ENCODE measurements at places on chromosomes 5 and 9.

GRCh38 chr5:55544341-55544740 is 9.6 kb upstream of the PLPP1 start:
- no peak for DNase-seq

DNA sequence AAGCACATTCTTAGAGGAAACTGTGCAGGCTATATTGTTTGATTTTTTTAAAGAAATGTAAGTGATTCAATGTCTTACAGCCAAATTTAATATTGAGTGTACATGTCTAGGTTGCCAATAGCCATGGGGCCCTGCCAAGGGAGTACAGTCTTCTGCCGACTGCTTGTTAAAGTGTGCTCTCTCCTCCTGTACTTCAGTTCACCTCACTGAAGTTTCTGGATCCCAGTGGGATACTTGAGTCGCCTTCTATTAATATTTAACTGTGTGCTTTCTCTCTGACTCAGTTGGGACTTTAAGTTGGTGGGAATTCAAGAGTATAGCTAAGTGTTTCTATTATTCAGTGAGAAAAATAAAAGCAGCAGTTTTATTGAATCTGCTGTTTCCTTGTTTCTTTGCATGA is 44.5 kb upstream of the C5orf47 start:
- no peak for DNase-seq

DNA sequence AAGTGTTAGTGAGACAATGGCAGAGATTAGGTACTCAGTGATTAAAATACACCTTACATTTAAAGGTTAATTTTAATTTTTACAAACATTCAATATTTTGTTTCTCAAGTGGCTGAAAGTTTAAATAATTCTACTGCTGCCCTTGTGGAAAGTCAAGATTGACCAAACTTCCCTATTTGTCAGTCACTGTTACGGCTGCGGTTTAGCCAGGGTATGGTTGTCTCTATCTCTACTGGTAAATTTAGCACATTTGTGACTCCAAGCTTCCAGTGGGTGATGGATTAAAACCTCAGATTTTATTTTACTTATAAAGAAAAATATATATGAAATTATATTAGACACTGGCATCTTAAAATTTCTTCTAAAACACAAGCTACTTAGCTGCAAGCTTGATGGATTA is 368.4 kb downstream of the CDH18 start:
- no peak for DNase-seq

- DNase-seq: no peak
Measured at GRCh38 chr9:6927838-6928237, 170.1 kb downstream of the KDM4C start.

DNA sequence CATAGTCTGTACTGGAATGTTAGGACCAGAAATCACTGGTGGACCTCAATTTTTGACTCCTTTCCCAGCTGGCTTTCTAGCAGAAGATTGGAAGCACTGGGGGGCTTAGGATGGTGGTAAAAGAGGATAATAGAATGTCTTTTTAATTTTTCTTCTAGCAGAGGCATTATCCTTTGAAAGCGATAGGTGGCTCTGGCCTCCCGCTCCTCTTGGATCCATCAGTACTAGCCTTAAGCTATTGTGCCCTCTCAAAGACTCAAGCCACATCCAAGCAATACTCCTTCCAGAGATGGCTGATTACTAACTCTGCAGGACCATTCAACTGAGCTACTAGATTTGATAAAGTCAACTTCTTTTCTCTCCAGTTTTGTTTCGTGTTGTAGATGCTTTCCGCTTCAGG is 610.6 kb downstream of the CDH12 start:
- no peak for DNase-seq

DNA sequence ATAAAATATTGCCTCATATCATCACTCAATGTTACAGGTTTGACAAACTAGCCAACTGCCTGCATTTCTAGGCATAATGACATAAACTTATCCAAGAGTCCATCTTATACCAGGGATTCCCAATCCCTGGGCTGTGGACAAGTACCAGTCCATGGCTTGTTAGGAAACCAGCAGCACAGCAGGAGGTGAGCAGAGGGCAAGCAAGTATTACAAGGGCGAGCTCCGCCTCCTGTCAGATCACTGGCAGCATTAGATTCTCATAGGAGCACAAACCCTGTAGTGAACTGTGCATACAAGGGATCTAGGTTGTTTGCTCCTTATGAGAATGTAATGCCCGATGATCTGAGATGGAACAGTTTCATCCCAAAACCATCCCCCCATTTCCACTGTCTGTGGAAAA is 144.9 kb downstream of the PRKACG start:
- no peak for DNase-seq
